ENCODE measurements at places on chromosomes 6 and 20.

DNA sequence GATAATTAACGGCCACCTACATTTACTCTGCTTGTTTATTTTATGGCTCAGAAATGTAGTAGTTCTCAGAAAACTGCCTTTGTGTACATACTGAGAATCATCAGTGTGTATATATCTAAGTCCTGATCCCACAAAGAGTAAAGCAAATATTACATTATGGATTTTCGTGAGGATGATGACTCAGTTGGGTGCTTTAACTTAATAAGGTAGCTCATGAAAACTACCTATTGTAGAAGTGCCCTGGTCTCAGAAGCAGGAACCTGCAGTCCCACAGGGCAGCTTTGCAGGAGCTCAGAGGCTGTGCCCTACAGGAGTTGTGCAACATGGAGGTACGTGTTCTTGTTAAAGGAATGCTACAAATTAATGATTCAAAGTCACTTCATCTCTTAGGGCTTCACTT is 108.2 kb downstream of the PLG start:
- no peak for DNase-seq

DNA sequence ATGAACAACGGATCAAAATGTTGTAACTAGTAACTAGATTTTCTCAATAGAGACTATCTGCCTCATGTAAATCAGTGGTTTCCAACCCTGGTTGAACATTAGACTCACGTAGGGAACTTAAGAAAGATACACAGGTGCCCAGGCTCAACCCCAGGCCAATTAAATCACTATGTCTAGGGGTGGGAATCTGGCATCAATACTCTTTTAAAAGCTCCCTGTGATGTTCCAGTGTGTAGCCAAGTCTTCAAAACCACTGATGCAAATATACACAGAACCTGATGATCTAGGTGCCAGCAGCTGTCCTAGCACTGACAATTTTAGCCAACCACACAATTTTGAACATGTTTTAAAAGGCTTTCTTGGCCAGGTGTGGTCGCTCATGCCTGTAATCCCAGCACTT is 128.7 kb downstream of the TBC1D32 start:
- DNase-seq = no peak

DNA sequence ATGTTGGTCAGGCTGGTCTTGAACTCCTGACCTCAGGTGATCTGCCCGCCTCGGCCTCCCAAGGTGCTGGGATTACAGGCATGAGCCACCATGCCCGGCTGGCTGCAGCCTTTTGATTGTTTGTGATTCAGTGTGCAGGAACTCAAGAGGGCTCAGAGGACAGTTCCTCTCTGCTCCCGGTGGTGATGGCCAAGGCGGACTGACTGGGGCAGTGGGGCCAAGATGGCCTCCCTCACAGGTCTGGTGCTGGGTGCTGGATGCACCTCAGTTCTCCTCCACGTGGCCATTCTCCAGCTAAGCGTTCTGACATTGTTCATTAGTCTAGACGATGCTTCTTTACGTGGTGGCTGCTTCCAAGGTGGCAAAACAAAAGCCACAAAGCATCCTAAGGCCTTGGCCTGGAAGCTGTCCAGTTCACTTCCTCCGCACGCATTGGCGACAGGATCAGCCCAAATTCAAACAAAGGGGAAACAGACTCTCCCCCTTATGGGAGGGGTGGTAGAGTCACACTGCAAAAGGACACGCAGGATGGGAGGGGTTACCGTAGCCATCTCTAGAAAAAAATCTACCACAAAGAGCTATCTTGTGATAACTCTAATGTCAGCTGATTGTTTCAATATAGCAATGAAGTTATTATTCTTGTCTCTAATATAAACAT is 146.9 kb downstream of the FOXC1 start:
- DNase-seq = no peak

GRCh38 chr20:41335591-41335990 is 5.0 kb upstream of the LPIN3 start:
- no peak for DNase-seq

- DNase-seq = no peak
Observed at GRCh38 chr6:54932622-54933021, 86.1 kb downstream of the FAM83B start.

- no peak for DNase-seq
Observed at GRCh38 chr6:69129046-69129445, 494.0 kb downstream of the ADGRB3 start.

DNA sequence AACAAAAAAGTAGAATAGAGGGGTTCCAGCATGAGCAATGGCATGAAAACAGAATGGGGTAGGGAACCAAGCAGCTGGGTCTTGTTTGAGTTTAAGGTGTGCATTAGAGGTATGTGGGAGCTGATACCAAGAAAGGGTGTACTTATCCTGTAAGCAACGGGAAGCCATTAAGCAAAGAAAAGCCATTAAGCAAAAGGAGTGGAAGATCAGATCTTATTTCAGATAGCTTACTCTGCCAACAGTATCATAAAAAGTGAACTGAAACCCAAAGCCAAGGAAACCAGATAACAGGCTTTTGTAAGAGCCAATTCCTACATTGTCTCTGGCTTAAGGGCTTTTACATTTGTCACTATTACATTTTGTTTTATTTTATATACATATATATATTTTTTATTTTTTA is 21.3 kb upstream of the BEND6 start:
- no peak for DNase-seq

GRCh38 chr6:156909212-156910010 is 132.2 kb downstream of the ARID1B start:
- DNase-seq = no peak

- no peak for DNase-seq
Observed at GRCh38 chr6:10873374-10873773, 8.5 kb downstream of the GCM2 start.

- DNase-seq = no peak
Observed at GRCh38 chr6:140663772-140664171, 1289.3 kb upstream of the CITED2 start.

DNA sequence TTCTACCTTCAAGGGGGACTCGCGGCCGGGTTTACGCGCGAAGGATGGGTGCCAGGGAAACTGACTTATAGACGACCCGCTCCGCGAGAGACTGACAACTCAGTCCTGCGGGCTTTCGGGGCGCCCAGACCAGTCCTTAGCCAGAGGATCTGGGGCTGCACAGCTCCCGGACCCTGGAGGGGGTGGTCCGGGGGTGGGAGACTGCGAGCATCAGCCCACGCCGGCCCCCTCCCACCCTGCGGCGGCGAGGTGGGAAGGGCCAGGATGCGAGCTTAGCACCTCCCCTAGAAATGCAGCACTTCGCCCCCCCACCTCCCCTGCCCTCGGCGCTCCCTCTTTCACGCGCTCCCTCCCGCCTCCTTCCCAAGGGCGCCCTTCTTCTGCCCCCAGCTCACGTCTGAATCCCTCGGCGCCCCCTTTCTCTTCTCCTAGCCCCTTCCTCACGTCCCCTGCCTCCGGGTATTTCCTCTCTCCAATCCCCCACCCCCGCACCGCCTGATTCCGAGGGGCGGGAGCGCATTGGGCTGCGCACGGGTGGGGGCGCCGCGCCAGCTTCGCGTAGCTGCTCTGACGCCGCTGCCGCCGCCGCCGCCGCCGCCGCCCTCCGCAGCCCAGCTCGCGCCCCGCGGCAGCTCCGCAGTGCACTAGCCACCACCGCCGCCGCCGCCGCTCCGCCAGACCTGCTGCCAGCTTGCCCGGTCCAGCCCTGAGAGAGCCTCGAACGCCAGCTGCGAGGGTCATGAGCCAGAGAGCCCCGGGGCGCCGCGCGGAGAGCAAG is at the start of gene SLC32A1:
SLC32A1 (plus strand) TSS at position 639 of the 778 bp plus-strand sequence. CDS start 239 bp downstream, outside the sequence.
- no peak for DNase-seq

GRCh38 chr6:115677198-115677597 is 383.5 kb downstream of the FRK start:
- no peak for DNase-seq

GRCh38 chr6:154878871-154879491 is 116.1 kb upstream of the TIAM2 start:
- no peak for DNase-seq

- no peak for DNase-seq
Observed at GRCh38 chr6:137950581-137950980, 83.5 kb downstream of the TNFAIP3 start.

- DNase-seq = no peak
Observed at GRCh38 chr6:22221211-22221610, 75.6 kb downstream of the PRL start.

GRCh38 chr6:77341058-77341986 is 122.0 kb downstream of the HTR1B start:
- no peak for DNase-seq

- DNase-seq = no peak
Observed at GRCh38 chr20:60090631-60091030, 132.4 kb downstream of the CDH26 start.

GRCh38 chr6:84522135-84522549 is 242.3 kb downstream of the TBX18 start:
- no peak for DNase-seq

- no peak for DNase-seq
Observed at GRCh38 chr6:87909849-87910248, 137.8 kb upstream of the SPACA1 start.

- no peak for DNase-seq
Observed at GRCh38 chr6:137693711-137694110, 173.3 kb upstream of the TNFAIP3 start.
